ENCODE measurements at places on chromosomes 4 and X.

DNA sequence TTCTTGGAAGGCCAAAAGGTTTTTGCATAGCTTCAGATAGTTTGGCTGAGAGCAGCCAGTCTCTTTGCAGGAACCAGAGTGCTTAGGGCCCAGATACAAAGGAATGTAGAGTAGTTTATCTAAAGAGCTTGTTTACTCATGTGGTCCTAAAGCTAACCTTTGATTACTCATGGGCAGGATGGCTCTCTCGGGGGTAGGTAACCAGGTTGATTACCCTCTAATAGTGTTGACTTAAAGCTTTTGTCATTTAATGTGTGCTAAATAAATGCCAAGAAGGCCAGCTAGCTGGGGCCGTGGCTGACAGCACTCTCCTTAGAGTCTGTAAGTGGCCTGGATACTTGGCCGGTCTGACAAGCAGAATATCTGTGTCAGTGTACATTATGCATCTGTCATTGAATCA is 69.7 kb upstream of the MAGEB16 start:
- DNase-seq: no peak

GRCh38 chr4:81220271-81220670 is 5.2 kb upstream of the PRKG2 start:
- DNase-seq: no peak

DNA sequence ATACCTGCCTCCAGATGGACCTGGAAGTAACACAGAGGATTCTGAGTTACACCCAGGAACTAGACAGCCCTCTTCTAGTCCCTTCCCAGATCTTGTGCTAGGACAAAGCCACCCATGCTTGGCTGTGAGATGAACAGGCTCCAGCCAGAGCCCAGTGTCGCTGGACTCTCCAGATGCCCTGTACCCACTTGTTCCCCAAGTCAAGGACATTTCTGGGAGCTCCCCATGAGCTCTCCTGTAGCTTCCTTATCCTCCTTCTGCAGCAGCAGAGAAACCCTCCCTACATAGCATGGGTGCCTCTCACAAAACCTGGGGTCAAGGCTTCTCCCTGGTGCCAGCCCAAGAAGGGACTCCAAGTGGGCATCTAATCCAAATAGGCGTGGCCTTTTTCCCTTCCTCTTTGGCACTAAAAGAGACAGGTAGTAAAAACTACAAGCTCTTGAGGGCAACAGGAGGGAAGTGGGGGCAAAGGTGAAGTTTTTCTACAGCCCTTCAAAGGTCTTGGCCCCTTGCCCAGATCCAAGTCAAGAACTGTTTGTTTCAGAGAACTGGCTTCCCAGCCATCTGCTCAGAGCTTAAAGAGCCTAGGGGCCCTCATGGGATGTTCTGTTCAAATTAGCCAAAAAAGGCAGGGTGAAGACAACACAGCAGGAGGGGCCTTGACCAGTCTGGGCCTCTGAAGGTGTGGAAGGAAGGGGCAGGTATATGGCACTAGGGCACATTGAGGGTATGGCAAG is 8.5 kb upstream of the ERCC6L start:
- DNase-seq: no peak

GRCh38 chr4:105715692-105716278 is 7.2 kb downstream of the GSTCD start:
- no peak for DNase-seq

- no peak for DNase-seq
These were observed 5.1 kb downstream of the ZXDA start for GRCh38 chrX:57905141-57905540.

- DNase-seq: no peak
These were observed 850.4 kb downstream of the STIM2 start for GRCh38 chr4:27711041-27711440.

DNA sequence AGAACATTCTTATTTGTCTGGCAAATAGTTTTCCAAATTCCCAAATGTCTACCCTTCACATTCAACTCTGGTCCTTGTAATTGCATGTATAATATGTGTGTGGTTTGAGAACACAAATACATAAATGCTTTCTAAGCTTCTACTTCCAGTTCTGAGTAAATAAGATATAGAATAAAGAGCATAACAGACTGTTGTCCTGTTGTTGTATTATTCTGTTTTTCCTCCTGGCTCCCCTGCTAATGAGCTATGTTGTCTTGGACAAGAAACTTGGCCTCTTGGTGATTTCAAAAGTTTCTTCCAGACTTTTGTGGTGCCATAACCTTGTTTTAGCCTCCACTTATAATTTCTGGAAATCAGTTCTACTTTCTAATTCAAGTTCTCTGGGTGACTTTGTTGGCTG is 75.3 kb upstream of the USP38 start:
- no peak for DNase-seq

- no peak for DNase-seq
These were observed 61.6 kb downstream of the SAT1 start for GRCh38 chrX:23844502-23845138.

- DNase-seq: no peak
These were observed 57.5 kb downstream of the GPR82 start for GRCh38 chrX:41781500-41781899.

DNA sequence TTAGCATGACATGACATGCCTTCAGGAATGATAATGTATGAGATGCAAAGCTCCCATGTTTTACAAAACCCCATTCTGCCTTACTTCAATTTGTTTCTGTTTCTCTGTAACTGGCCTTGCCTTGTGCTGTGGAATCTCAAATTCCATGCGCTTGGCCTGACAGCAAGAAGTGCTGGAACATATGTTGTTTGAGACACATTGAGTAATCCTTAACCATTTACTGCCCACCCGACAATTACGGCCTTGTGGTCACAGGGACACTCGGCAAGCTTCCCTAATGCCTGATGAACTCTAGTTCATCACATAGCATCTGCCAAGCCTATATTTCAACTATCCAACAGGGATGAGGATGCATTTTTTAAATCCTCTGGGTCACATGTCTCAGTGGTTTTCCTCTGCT is 226.4 kb upstream of the CASK start:
- no peak for DNase-seq

- no peak for DNase-seq
These were observed 484.2 kb upstream of the HS3ST1 start for GRCh38 chr4:11912886-11913285.

DNA sequence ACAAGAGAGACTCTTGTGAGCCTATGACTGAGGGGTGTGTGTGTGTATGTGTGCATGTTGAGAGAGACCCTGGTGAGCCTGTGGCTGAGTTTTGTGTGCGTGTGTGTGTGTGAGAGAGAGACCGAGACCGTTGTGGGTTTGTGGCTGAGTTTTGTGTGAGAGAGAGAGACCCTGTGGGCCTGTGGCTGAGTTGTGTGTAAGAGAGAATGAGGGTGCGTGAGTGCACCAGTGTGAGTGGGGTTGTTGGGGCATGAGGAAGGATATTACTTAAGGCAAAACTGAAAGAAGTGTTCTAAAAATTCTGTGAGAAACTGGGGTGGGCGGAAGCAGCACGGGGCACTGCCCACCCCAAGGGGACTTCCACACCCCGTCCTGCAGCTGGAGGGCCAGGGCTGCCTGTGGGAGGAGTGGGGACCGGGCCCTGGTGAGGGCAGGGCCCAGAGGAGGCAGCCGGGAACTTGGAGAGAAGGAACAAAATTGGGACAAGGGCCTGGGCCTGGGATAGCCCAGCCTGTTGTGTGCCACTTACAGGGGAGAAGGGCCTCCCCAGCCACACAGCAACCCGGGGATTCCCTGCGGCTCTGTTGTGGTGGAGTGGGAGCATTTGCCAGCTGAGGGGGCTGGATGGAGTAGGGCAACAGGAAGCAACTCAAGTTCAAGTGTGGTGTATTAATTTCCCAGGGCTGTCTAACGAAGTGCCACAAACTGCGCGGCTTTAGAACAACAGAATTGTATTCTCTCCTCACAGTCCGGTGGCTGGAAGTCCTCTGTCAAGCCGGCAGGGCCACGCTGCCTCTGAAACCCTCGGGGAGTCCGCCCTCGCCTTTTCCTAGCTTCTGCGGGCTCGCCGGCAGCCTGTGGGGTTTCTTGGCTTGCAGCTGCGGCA is 22.1 kb downstream of the TMEM131L start:
- DNase-seq: peak; percentile 85

- DNase-seq: no peak
These were observed 47.7 kb downstream of the PHKA1 start for GRCh38 chrX:72666451-72666850.

- no peak for DNase-seq
These were observed 40.4 kb upstream of the DDX53 start for GRCh38 chrX:22959204-22959920.

GRCh38 chr4:113674733-113675132 is 86.8 kb downstream of the CAMK2D start:
- DNase-seq: no peak

- no peak for DNase-seq
These were observed 380.9 kb upstream of the SMIM31 start for GRCh38 chr4:164373021-164373420.

GRCh38 chrX:97682991-97683840 is 799.5 kb downstream of the RPA4 start:
- DNase-seq: no peak

DNA sequence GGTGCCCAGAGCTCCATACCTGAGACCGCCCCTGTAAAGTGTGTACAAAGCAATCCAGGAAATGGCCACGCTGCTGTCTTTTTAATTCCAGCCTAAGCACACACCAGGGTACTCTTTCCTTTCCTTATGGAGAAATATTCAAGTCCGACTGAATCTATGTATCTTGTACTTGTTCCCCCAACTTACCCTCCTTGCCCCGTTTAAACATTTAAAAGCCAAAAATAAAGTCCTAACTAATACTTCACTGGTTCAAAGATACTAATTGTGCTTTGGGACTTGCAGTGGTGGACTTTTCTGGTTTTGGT is 731 bp upstream of the AMMECR1 start:
- no peak for DNase-seq

DNA sequence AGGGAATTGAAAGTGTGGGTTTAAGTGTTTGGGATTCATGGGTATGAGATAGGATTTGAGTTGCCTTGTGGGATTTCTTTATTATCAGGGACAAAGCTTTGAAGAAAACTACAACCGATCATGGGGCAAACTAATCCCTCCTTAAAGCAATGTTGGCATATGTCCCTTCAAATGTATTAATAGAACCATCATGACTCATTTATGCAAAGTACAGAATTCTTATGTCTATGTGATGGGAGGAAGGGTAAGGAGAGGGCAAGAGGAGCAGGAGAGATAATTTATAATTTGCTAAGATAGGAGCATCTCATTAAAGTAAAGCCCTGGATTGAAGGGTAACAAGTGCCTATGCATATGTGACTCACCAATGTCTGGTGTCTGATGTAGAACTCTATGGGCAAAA is 94.2 kb downstream of the PHEX start:
- DNase-seq: no peak

DNA sequence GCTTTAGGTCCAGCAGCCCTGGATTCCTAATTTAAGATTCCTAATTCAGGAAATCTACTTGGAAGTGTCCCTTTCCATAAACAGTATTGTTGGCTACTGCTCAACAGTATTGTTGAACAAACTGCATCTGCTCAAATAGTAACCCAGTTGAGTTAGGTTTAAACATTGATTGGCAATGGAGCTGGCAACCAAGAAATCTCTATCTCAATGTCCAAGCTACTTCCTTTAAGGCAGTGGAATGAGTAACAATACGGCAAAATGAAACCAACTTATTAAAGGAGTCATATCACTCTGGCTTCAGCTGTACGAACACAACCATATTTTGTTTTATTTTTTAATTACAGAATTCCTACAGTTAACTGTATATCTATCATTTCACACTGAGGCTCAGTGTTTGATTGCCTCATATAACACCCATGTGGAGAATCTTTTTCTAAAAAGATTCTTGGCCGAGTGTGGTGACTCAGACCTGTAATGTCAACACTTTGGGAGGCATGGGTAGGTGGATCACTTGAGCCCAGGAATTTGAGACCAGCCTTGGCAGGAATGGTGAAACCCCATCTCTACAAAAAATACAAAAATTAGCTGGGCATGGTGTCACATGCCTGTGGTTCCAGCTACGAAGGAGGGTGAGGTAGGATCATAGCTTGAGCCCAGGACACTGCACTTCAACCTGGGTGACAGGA is 71.7 kb upstream of the IL13RA1 start:
- DNase-seq: no peak

DNA sequence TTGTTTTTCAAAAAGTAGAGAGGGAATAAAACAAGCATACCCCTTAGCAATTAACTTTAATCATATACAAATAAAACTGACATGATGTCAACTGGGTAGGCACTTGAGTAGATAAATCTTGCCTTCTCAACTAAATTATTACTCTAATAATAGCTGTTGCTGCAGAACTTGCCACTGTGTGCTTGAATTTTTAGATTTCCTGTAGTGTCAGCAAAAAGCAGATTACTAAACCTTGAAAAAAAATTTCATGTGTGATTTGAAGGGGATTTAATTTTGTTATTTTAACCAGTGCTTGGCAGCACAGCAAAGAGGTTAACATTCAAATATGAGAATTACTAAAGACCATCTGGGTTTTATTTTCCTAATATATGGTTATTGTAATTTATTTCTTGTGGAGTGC is 438.3 kb upstream of the SPANXN1 start:
- DNase-seq: no peak

DNA sequence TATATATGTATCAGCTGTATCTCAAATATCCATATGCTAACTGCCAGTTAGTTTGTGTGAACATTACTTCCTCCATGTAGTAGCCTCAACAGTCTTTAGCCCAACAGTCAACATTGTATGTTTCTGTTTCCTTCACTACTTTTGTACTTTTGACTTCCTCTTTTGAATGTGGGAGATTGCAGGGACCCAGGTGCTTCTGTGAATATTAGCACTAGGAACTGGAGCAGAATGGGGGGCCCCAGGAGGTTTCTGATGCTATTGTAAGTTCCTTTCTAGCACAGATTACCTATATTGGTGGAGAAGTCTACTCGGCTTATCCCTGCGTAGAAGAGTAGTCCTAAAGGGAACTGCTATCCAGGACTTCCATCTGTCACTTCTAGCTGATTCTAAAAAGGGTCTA is 2.3 kb downstream of the PLAC8 start:
- DNase-seq: no peak

DNA sequence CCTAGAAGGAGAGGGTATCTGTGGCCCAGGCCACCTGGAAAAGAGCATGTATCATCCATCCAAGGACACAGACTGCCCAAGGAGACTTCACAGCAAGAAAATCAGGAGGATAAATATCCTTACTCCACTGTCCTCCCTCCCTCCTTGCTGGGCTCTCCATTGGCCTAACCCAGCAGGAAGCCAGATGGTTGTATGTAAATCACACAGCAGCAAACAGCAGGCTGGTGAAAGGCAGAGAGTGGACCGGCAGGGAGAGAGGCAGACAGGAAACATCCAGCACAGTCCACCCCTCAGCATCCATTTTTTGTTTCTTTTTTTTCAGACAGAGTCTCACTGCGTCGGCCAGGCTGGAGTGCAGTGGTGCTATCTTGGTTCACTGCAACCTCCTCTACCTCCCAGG is 17.5 kb downstream of the TXK start:
- no peak for DNase-seq

- DNase-seq: no peak
These were observed 8.5 kb downstream of the POU3F4 start for GRCh38 chrX:83516597-83516996.

DNA sequence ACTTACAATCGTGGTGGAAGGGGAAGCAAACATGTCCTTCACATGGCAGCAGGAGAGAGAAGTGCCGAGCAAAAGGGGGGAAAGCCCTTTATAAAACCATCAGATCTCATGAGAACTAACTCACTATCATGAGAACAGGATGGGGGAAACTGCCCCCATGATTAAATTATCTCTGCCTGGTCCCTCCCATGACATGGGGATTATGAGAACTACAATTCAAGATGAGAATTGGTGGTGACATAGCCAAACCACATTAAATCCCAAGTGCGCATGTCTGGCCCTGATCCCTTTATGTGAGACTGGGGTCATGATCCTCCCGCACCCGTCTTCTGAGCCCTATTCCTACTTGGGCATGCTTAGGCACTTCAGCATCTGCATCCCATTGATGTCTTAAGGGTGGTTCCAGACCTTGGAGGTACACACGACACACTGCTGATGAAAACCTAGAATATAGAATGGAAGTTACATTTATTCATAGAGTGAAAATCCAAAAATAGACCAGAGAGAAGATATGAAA is 116.0 kb downstream of the PTTG2 start:
- DNase-seq: no peak

Data from activated naive CD4-positive, alpha-beta T cell treated with Interleukin-2 at 50 U/mL for 16 hours (primary cell).